Panc1 (cell line): ENCODE measurements at places on chromosomes 1 and 21. TPM values are rescaled to one million over a fixed set of nuclear protein-coding genes. Genes with fewer than 3 reads are reported as not detected.

GRCh38 chr21:15164678-15165303, 100.0 kb upstream of the NRIP1 start:
- no peak for DNase-seq

DNA sequence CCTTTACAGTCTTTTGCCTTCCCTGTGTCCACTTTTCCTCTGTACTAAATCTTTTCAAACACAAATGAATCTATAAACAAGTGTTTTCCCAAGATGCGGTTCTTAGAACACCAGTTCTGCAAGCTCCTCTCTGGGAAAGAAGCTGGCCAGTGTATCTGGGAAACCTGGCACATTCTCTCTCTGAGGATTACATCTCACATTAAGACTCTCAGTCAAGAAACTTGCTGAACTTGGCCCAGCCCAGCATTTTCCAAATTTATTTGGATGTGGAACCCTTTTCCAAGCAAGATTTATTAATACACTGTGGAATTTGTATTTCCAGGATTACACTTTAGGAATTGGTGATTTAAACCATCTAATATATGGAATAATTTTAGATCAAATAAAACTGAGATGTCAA, 105.7 kb downstream of the ZNF281 start:
- no peak for DNase-seq

DNA sequence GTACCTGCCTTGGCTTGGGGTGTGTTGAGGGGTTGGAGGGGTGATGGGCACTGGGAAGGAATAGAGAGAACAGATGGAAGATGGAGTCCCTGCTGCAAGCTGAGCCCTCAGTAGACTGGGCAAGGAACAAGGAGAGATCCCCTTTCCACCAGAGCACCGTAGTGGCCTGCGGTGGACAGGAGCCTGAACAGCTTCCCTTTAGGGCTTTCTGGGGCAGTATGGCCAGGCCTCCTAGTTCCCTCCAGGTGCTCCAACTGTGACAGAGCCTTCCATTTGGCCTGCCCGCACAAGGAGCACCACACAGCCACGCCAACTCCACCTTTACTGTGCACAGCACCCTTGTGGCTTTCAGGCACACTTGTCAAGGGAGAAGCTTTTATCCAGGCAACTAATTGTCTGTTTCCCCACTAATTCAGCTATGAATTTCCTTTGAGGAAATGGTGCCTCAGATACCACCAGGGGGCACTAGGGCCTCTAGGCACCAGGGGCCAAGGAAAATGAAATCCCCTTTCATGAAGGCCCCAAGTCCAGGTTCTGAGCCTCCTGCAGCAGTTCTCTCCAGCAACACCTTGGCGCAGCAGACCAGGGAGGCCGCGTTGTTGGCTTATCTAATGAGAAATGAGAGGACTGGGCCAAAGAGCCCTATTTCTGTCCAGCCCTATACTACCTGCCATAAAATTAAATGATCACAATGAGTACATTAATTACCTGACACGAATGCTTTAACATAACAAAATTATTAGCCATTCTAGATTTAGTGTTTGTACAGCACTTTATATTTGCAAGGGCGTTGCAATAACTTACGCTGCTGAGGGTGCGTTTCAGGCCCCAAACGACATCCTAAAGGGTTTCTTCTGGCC, 23.1 kb upstream of the ERI3 start:
- no peak for DNase-seq

Gene TFF3
- total RNA-seq, result 8.9 TPM
